ENCODE measurements at places on chromosomes 6 and 20.

GRCh38 chr20:33560026-33560425, 70.1 kb downstream of the CBFA2T2 start:
- no peak overlapping the region for H3K27ac ChIP-seq
- no peak for DNase-seq
- no peak overlapping the region for H3K4me3 ChIP-seq
- H3K4me1 ChIP-seq: peaks cover 14% of the 10 kb centered on the region
- no peaks in the 10 kb centered on the region for H3K27me3 ChIP-seq

- no peak overlapping the region for H3K27ac ChIP-seq
- no peaks in the 10 kb centered on the region for H3K27me3 ChIP-seq
These were observed 15.6 kb upstream of the CD109 start for GRCh38 chr6:73680289-73680918.

- no peak overlapping the region for H3K27ac ChIP-seq
- no peak overlapping the region for H3K4me3 ChIP-seq
- peaks cover 7% of the 10 kb centered on the region for H3K4me1 ChIP-seq
- no peaks in the 10 kb centered on the region for H3K27me3 ChIP-seq
- DNase-seq: no peak
These were observed 60.1 kb upstream of the GTSF1L start for GRCh38 chr20:43786885-43787284.

- H3K4me1 ChIP-seq: no peaks in the 10 kb centered on the region
- no peak overlapping the region for H3K4me3 ChIP-seq
- no peak for DNase-seq
- H3K36me3 ChIP-seq: no peaks in the 10 kb centered on the region
- no peak overlapping the region for H3K27ac ChIP-seq
These were observed 52.6 kb downstream of the HECA start for GRCh38 chr6:139187489-139187888.

GRCh38 chr20:42862446-42862845, 327.3 kb downstream of the PTPRT start:
- H3K27me3 ChIP-seq: no peaks in the 10 kb centered on the region
- H3K36me3 ChIP-seq: no peaks in the 10 kb centered on the region
- no peak overlapping the region for H3K4me3 ChIP-seq

GRCh38 chr6:151412909-151413308, 21.6 kb upstream of the ZBTB2 start:
- H3K27ac ChIP-seq: no peak overlapping the region
- H3K4me1 ChIP-seq: no peaks in the 10 kb centered on the region
- H3K36me3 ChIP-seq: no peaks in the 10 kb centered on the region
- no peak overlapping the region for H3K4me3 ChIP-seq
